ENCODE measurements at places on chromosomes 4 and X.

- no peak for DNase-seq
Observed at GRCh38 chrX:45788941-45789348, 588.3 kb upstream of the DIPK2B start.

DNA sequence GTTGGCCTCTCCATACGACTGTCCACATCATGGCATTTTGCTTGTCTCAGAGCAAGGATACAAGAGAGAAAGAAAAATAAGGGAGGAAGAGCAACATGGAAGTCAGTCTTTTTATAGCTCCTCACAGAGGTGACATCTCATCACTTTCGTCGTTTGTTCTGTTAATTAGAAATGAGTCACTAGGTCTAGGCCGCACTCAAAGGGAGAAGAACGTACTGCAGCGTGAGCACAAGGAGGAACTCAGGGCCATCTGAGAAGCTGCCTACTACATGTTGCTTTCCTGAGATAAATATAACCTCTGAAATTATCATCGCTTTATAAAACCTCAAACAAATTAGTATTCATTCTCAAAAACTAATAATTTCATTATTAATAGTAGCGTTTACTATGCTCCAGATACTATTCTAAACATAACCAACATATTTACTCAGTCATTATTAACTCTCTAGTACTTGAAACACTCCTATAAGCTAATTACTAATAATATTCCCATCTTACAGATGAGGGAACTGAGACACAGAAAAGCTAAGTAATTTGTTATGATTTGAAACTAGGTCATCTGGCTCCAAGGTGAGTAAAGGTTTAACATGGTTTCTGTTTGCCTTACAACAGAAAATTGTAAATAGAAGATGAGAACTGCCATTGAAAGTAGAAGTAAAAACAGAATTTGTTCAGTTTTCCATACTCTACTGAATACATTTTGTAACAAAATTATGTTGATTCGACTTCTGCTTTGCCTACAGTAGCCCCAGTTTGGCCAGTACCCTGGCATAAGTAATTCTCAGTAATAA is 213.2 kb upstream of the UGT8 start:
- no peak for DNase-seq

DNA sequence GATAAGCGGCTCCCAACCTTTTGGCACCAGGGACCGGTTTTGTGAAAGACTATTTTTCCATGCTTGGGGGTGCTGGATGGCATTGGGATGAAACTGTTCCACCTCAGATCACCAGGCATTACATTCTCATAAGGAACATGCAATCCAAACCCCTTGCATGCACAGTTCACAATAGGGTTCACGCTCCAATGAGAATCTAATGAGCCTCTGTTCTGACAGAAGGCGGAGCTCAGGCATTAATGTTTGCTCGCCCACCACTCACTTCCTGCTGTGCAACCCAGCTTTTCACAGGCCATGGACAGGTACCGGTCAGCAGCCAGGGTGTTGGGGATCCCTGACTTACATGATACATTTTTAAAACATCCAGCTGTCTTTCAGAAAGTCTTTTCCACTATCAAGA is 187.3 kb downstream of the SLC39A8 start:
- DNase-seq, result no peak

GRCh38 chr4:36208893-36209473 is 35.3 kb downstream of the ARAP2 start:
- DNase-seq, result no peak

DNA sequence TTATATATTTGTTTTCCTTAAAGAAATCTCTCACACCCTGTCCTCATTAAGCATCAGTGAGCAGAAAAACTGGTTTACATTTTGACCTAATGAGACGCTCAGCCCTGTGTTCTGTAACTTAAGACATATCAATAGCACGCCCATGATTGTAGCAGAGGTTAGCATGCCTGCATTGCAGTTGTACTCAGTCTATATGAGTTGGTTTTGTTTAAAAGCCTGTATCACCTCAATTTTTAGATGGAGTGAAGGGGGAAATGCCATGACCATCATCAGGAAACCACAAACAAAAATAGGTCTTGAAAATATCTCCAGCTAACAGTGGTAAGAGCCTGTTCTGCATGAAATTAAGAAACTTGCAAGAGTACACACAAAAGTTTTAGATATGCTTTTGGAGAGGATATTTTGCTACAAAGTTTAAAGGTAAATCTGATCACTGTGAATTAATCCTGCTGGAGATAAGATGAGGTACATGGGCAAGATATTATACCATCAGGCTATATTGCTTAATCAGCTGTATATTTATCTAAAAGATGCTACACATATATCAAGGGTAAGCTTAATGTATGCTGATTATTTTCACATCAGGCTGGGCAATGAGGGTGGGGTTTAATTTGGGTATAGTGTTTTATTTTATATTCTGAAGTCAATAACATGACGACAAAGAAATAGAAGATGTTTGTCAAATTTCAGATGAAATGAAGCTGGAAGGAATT is 13.1 kb upstream of the COQ2 start:
- no peak for DNase-seq

DNA sequence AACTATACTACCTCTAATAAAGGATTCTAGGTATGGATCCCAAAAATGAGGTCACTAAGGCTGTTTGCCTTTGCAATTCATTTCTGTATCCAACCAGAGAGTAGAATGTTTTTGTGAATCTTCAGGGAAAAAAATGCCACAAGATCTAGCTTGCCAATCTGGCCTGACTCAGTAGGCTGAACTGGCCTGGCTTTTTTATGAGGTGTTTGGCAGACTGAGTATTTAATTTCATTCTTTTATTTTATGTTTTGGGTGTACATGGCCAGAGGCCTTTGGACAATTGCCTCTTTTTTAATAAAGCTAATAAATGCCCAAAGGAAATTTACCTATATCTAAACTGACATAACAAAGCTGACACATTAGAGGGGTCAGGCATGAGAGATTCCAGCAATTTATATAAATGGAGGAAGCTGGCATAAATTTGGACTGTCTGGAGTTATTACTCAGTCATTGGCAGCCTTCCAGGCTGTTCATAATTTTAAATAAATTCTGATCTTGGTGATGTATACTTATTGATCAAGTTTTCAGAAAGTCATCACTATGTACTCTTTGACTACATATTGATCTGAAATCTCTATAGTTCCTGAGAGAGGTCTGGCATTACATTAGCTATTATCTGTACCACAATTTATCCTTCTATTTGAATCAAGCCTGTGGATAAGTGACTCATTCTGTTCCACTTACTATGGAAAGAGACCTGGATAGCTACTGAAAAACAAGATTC is 376.4 kb upstream of the NOCT start:
- DNase-seq, result no peak

- no peak for DNase-seq
Observed at GRCh38 chr4:142406917-142407501, 439.1 kb downstream of the INPP4B start.

- DNase-seq, result no peak
Observed at GRCh38 chr4:121093261-121093660, 20.9 kb upstream of the NDNF start.

- peak; percentile 71 for DNase-seq
Observed at GRCh38 chr4:80266253-80266901, at the start of gene FGF5. TSS of gene FGF5 (plus strand) at chr4:80266664. CDS start at chr4:80266825, 161 bp downstream.

DNA sequence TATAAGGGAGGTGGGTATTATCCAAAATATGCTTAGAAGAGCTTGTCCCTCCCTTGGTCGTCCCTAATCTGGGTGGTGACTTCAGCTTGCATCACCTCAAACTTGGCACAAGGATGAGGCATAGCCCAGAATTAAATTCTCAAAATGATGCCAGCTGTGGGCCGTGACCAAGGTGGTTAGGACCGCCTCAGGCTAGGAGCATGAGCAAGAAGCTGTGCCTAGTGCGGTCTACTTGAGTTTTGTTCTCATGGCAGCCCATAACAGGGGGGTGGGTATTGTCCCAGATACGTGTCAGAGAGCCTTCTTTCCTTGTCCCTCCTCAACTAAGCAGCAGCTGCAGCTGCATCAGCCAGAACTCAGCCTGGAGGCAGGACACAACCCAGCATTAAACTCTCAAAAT is 2620.0 kb downstream of the PCDH7 start:
- DNase-seq, result no peak

GRCh38 chr4:119103263-119103662 is 32.4 kb upstream of the MYOZ2 start:
- DNase-seq, result no peak

DNA sequence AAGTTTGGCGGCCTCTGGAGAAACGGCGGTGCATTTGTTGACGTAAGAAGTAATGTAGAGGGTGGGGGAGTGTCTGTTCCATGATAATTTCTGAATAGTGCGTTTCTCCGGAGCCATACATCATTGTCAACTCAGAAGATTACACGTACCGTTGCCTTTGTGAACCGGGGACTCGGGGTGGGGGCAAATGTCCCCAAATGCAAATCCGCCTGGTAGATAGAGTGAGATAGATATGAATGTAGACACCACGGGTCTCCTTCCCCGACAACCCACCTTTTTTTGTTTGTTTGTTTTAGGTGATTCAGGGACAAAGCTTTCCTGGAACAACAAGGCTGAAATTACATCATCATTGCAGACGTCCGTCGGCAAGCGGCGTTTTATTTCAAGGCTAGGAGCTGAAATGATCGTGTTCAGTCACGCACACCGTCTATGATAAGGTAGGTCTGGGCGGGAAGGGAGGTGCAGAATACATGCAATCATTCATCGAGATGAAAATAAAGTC is 96.0 kb upstream of the PPP2R3B start:
- DNase-seq, result no peak

DNA sequence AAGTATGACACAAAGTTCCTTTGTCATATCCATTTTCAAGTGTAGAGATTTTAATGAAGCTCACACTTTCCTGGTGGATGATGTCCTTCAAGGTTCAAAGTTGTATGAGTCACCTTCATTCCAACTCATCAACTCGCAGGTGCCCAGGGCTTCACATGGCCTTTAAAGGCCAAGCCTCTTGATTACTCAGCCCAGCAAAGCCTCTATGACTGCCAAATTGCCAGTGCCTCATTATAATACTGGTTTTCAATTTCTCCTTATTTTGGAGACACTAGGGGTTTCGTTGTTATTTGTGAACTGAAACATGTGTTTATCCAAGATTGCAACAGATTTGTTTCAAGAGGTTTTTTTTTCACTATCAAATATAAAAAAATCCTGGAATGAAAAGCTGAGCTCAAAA is 45.9 kb upstream of the PPP3CA start:
- no peak for DNase-seq

DNA sequence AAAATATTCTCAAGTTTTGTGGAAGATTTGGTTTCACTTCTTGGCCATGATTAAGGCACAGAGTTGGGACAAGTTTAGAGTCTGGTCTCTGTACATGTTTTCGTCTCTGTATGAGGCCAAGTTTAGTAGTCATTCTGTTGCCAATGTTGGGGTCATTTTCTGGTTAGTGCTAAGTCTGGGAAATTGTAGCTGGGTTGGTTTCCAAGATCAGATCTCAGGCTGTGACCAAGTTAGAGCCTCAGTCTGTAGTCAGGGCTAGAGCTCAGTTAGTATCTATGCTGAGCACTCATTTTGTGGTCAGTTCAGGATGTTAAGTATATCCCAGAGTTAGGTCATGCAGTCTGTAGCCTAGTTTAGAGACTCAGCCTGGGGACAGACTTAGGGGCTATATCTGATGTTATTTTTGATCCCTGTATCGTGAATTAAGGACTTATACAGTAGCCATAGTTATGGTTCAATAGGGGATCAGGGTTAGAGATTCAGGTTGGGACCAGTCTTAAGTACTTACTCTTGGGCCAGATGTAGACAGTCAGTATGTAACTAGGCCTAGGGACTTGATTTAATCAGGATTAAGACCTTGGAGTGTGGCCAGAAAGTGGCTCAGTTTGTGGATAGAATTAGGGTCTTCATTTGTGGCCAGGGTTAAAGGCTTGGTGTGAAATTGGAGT is 6.6 kb upstream of the ENOX2 start:
- no peak for DNase-seq

- no peak for DNase-seq
Observed at GRCh38 chrX:148501386-148502066, 1.1 kb downstream of the AFF2 start.

DNA sequence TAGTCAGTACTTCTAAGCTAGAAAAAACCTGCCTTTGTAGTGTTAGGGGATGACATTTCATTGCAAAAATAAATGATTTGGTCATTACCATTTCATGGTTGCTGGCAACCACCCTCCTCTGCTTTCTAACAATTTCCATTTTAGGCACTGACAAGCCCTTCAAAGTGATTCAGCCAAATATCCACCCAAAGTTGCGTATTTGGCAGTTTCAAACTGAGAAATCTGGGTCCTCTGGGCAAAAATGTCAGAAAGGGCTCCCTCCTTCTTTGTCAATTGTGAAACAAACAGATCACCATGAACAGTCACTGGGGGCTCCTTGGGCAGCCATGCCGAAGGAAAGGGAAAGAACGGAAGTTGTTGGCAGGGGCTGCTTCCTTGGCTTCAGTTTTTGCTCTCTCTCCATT is 33.0 kb downstream of the PLAC1 start:
- DNase-seq, result no peak

GRCh38 chr4:77801260-77801608 is 17.9 kb downstream of the CNOT6L start:
- no peak for DNase-seq

DNA sequence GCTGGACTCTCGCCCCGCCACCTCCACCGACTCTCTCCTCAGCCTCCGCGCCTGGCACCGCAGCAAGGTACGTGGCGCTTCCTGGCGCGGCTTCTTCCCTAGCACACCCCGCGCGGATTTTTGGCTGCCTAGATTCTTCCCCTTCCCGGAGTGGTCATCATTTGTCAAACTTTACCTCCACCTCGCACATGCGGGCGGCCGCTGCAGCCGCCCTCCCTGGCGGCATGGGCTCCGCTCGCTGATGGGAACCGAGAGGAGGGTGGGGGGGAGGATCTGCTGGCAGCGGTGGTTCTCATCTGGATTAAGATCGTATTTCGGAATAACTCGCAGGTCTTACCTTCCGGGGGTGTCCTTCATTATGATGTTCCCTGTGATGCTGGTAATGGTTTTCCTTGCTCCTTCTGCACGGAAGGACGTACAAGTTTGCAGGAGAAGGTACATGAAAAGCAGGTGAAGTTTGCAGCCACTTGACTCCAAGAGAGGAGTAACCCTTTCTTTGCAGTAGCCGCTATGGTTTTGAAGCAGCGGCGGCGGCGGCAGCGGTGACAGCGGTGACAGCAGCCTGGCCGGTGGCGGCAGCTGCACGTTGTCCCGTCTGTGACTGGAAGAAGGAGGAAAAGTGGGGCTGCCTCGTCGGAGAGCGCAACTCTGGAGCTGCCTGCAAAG is 2183.9 kb upstream of the TENM3 start:
- peak; percentile 60 for DNase-seq

- no peak for DNase-seq
Observed at GRCh38 chr4:168487282-168488035, 7.2 kb upstream of the DDX60L start.

DNA sequence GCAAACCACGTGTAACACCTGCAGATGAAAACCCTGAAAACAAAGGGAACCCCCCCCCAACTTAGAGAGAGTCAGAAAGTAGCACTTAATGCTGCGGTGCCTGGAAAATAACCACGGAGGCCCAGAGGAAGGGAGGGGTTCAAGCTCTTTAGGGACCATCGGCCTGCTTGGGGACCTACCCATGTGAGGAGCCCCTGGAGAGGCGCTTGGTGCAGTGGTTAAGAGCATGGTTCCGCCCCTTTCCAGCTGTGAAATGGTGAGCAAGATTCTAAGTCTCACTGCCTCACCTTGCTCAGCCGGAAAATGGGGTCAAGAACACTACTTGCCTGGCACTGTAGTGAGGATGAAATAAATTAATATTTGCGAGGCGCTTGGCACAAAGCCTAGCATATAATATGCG is 13.8 kb downstream of the SLC25A5 start:
- DNase-seq, result no peak

GRCh38 chr4:60744767-60745166 is 455.4 kb upstream of the ADGRL3 start:
- no peak for DNase-seq

- no peak for DNase-seq
Observed at GRCh38 chrX:1521459-1521956, 15.5 kb downstream of the P2RY8 start.

GRCh38 chr4:83568062-83568461 is 32.2 kb downstream of the GPAT3 start:
- no peak for DNase-seq
